ENCODE measurements at places on chromosomes 16 and 17.

GRCh38 chr16:81520151-81520470 is 75.5 kb downstream of the CMIP start:
- no peak for DNase-seq

GRCh38 chr16:3785413-3785812 is 68.1 kb upstream of the TRAP1 start:
- DNase-seq: no peak

DNA sequence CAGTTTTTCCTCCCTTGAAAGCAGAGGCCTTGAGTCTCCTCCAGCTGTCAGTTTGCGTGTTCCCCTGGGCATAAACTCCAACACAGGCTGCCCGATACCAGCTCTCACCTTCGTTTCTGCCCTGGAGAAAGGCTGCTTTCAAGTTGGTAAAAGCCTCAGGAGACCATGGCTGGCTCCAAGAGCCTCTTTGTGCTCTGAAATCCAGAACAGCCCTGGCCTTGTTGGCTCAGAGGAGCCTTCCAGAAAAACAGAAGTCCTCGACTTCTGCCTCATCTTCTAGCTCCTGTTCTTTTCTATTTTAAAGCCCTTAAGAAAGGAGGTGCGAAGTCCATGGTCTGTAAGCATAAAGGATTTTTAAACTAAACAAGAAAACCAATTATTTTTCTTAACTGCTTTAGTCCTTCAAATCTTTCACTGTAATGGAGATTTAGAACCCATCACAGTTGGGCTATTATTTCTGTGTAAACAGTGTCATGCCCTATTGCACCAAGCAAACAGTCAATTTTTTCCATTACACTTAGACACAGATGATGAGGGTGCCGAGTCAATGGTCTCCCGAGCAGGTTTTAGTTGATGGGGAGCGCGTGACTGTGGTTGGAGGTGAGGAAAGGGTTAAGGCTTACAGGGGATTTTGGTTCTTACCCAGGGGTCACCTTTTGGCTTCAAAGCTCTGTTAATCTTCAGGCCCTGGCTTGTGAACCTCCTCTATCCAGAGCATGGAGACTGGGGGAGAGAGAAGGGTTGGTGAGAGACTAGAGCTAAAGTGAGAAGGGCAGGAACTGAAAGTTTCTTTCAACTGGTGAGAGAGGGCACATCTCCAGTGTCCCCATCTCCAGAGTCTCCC is 212.8 kb downstream of the MSI2 start:
- DNase-seq: peak; percentile 50

DNA sequence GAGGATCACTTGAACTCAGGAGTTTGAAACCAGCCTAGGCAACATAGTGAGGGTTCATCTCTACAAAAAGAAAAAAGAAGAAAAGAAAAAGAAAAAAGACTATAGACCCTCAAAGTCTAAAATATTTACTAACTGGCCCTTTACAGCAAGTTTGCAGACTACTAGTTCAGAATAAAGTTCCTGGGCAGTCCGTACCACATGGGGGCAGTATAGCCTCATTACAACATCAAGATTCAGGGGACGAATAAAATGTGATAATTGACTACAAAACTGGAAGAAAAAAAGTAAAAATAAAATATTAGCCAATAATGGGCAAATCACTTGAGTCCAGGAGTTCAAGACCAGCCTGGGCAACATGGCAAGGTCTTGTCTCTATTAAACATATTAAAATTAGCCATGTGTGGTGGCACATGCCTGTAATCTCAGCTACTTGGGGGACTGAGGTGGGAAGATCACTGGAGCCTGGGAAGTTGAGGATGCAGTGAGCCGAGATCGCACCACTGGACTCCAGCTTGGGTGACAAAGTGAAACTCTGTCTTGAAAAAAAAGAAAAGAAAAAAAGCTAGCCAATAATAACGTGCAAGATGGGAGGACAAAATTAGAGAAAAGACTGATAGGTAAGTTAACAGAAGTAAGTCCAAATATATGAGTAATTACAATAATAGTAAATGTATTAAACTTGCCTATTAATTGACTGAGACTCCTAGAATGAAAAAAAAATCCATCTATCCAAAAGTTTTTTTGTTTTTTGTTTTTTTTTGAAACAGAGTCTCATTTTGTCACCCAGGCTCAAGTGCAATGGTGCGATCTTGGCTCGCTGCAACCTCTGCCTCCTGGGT is 129.4 kb upstream of the SEC14L1 start:
- peak; percentile 61 for DNase-seq

GRCh38 chr17:43820759-43821158 is 12.2 kb downstream of the MPP3 start:
- no peak for DNase-seq

DNA sequence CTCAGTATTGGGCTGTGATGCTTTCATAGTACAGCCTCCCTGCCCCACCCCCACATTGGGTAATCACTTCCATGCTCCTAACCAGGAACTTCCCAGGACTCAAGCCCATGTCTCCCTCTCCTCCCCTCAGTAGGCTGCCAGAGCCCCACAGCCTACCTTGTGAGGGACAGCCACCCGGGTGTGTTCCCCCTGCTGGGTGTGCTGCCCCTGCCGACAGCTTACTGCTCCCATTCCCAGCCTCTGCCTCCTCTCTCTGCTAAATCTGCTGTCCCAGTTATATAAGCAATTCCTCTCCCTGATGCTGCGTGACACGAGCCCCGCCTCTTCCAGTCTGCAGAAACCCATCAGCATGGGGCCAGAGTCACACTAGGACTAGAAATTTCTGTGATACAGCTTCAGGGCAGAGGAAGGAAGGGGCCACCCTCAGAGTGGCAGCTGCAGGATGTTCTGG is at the start of gene RSKR:
RSKR (minus strand) TSS at position 255 of the 451 bp plus-strand sequence; CDS start at position 231, 24 bp downstream.
- DNase-seq: no peak

DNA sequence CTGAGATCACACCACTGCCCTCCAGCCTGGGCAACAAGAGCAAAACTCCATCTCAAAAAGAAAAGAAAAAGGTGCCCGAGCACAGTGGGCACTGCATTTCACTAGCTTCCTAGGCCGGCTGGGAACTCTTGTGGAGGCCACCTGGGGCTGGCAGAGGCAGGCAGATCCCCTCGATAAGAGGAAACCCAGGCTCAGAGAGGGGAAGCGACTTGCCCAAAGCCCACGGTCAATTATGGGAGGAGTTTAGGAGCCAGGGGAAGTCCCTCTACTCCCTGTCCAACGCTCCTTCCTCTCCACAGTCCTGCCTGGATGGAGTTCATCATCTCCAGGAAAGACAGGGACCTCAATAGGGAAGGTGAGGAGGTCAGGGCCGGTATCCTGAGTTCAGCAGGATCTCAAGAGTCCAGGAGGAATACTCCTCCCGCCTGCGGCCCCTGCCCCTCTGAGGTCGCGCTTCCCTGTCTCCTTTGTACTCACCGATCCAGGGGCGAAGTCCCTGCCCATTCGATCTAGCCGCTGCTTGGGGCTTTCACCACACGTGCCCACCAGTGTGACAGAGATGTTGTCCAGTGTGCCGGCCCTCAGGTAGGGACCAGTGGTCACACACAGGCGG is 841 bp downstream of the ALOXE3 start:
- peak; percentile 33 for DNase-seq

DNA sequence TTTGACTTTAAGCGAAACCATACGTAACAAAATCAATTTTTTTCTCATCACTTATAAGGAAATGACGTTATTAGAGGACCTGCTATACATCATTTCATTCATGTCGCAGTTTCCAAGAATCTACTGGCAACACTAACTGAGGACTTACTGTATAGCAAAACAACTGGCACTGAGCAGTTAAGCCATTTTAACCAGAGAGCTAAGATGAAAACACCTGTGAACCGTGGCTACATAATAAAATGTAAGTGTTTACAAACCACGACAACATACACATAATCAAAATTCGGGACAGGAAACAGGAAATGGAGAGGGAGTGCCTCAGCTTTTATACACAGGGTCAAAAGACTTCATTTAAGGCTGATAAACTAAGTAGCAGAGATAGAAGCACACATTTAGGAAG is 29.5 kb downstream of the METTL16 start:
- no peak for DNase-seq

GRCh38 chr16:50012182-50012581 is 12.8 kb upstream of the CNEP1R1 start:
- no peak for DNase-seq

DNA sequence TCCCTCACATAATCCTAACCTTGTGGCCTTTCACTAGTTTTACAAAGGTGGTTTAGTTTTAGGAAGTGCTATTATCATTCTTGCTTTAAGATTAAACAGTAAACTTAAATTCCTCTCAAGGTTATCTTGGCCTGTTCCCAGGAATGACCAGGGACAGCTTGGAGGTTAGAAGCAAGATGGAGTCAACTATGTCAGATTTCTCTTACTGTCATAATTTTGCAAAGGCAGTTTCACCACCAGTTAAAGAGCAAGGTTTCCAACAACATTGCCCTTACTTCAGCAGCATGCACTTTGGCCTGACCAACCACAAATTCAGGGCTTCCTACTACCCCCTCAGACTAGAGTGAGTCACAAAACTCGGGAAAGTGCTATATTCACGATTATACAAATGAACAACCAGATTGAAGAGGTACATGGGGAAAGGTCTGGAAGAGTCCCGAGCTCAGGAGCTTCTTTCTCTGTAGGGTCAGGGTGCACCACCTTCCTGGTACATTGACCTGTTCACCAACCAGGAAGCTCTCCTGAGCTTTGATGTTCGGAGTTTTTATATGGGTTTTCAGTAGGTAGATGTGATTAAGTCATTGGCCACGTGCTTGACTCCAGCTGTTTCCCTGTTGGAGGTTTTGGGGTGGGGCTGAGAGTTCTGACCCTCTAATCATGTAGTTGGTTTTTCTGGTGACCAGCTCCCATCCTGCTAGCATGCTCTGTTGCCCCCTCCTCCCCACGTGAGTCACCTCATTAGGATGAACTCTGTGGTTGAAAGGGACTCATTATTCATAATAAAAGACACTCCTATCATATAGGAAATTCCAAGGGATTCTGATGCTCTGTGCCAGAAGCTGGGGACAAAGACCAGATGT is 19.4 kb downstream of the RHOT1 start:
- no peak for DNase-seq

GRCh38 chr16:57444711-57445110 is 2.5 kb downstream of the CIAPIN1 start:
- no peak for DNase-seq

DNA sequence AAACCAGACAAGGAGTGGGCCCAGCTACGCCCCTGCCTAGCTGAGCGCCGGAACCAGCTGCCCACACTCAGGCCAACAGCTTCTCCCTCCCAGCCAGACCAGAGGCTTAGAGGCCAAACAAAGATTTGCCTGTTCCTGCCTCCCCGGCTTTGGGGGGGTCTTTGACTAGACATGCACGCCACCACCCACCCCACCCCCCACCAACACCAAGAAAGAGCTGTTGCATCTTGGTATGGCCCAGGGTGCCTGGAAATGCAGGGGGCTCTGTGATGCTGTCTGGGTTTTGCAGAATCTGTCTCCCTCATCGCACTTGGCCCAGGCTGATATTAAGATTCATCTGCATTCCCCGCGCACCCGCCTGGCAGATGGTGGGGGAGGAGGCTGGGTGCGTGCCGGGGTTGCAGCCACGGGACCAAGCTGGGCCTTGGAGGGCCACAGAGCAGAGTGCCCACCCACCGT is 1.3 kb upstream of the NXPH3 start:
- no peak for DNase-seq

DNA sequence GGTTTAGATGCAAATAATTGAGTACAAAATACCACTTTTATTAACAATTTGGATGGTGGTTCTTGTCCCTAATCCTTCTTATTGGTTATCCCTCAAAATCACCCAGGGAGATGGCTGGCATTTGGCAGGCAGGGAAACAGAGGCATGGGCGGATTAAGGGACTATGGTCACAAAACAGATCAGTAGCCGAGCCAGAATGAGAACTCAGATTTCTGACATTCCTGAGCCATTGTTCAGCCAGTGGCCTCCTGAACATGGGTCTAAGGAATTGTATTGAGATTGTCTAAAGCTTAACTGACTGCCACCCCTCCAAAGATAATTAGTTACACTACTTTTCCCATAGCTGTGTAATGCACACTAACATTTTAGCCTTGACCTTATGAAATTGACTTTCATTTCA is 88.4 kb downstream of the CHD9NB start:
- DNase-seq: peak; percentile 24

DNA sequence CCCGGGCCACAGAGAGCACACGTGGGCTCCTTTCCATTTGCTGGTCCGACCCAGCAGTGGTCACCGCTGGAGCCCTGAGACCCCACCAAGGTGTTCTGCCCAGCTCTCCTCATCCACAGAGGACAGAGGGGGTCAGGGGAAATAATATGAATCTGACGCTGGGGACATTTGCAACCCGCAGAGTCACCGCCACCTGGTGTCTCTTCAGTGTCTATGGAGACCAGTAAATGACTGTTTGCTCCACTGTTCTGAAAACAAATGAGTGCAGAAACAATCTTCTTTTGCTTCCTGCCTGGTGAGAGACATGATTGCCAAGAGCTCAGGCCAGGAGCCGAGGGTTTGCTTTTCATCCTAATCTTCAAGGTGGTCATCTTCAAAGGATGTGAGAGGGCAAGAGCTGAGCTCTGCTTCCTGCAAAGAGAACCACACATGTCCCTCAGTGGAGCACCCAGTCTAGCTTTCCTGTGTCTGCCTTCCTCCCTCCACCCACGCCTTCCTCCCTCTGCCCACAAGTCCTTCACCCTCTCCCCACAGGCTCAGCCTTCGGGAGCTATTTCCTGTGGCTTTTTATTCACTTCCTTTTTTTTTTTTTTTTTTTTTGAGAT is 14.7 kb upstream of the KLHDC4 start:
- DNase-seq: no peak
